Right hindlimb (tissue), 1 donor: ENCODE measurements at places on chromosomes 4 and X.

- no peak for DNase-seq
Measured at GRCh38 chr4:30825008-30825770, 105.0 kb downstream of the PCDH7 start.

DNA sequence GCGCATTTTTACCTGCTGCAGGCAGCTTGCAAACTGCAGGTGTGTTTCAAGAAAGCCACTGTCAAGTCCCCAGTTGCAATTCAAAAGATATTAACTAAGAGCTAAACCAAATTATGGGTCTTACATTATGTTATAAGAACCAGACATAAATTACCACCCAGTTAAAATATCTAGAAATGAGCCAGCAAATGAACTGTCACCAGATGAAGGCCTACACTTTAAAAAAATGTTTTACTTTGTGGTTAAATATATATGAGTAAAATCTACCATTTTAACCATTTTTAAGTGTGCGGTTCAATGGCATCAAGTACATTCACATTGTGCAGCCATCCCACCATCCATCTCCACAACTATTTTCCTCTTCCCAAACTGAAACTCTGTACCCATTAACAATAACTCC lies 32.0 kb upstream of the TMEM131L start:
- DNase-seq = no peak

DNA sequence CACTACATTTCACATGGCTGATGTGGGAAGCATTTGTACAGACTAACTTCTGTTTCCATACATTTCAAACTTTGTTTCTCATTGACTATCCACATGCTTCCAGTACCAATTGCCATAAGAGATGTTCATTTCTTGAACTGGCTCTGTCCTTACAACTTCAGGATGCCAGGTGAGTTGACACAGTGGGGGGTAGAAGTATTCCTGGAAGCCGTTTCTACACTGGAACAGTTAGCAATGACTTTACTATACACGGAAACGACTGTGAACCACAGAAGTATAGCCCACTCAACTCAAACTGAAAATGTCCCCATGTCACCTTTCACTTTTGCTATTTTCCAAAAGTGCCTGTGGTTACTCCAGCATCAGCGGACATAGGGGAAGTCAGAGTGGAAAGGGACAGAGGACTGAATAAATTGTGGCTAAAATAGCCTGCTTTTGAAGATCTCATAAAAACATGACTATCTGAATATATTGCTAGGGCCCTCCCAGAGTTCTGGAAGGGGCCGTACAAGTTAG lies 38.0 kb upstream of the DSPP start:
- no peak for DNase-seq

DNA sequence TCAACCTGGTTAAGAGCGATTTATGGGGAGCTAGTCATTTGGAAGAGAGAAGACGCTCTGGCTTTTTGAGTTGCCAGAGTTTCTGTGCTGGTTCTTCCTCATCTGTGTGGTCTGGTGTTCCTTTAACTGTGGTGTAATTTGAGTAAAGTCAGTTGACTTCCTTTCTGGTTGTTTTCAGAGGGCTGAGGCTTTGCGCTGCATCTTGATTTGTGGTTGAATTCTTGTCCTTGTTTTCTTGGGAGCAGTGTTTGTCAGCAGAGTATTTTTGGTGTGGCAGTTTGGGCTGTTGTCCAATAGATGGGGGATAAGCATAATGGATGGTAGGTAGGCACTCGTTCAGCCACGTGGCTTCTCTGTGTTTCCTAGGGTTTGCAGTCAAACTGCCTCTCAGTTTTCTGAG lies 2143.2 kb upstream of the TENM3 start:
- no peak for DNase-seq

- DNase-seq = no peak
Measured at GRCh38 chrX:110852180-110852579, 56.6 kb upstream of the CHRDL1 start.

DNA sequence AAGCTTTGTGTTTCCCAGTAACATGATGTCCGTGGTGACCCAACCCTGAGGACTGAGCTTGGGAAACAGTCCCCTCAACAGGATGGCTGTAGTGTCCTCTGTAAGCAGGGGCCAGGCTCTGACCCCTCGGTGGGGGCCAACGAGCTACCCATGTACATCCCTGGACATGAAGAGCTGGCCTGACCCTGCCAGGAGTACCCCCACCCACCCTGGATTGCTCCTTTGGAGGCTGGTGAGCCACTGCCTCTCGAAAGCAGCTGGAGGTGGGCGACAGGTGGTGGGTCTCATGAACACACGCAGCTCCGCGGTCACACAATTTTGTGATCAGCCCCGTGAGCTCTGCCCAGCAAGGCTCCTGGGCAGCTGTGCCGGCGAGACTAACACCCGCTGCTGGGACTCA lies 33.5 kb downstream of the NSG1 start:
- no peak for DNase-seq
